ENCODE measurements at places on chromosomes 6 and 20.

GRCh38 chr20:1876975-1877608 is 18.1 kb upstream of the SIRPA start:
- DNase-seq: no peak

DNA sequence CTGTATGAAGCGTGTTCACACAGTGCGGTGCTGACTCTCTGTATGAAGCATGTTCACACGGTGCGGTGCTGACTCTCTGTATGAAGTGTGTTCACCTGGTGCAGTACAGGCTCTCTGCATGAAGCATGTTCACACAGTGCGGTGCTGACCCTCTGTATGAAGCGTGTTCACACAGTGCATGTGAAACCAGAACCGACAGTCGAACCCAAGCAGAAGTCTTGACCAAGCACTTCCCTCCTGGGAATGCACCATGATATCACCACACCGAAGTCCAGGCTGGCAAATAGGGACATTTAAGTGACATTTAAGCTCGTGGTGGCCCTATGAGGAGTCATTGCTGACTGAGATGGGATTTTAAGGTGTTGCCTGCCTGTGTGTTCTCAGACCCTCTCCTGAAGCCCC is 11.3 kb upstream of the SERPINB1 start:
- no peak for DNase-seq

- DNase-seq: no peak
Observed at GRCh38 chr20:24102749-24103333, 114.3 kb upstream of the GGTLC1 start.

GRCh38 chr6:4059115-4059777 is 19.7 kb downstream of the FAM217A start:
- peak; percentile 30 for DNase-seq

GRCh38 chr20:40654876-40655275 is 34.2 kb downstream of the MAFB start:
- no peak for DNase-seq

DNA sequence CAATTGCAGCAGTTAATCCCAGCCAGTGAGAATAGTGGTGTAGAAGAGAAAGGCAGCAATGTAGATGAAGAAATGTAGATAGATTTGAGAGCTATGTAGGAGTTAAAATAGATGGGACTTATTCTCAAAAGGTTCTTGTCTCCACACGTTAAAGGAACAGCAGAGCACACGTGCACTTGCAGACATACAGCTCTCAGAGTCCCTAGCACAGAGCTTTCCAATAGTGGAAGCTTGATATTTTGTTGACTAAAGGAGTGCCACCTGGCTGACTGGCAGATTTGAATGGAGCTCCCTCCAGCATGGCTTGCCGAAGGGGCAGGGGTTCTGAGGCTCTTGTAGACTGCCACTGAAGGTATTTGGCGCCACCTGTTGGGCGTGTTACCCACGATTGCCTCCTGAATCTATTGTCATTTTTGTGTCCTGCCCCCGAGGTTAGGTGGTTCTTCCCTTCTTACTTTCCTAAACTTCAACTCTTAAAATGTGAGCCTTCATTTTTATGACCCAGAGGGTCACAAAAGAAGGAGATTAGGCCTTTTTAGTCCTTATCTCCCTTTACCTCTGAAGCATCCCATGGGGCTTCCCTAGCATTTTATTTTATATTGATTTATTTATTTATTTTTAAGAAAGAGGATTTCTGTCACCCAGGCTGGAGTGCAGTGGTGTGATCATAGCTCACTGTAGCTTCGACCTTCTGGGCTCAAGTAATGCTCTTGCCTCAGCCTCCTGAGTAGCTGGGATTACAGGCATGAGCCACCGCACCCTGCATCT is 16.4 kb downstream of the BRD2 start:
- peak; percentile 94 for DNase-seq

DNA sequence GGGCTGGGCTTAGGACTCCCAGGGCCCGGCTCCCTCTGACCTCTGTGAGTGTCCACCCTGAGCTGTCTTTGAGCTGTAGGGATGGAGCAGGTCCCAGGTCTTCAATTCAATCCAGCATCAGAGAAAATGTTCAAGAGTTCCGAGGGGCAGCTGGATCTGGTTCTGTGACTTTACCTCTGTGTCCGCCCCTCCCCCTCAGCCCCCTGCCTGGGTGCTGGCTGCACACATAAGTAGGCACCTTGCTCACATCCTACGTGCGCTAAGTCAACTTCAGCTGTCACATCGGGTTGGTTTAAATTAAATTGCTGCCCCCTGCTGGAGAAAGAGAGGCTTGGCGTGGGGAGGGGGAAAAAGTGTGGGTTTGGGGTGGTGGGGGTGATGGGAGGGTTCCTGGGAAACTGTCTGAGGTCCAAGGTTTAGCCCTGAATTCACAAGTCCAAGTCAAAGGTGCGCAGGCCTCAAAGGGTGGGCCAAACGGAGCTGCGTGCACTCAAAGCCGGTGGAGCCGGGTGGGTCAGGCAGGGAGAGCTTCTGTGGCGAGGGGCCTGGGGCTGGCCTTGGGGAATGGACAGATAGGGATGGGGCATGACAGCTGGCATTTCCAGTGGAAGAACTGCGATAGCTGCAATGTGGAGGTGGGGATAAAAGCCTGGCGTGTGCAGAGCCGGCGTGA is 3.0 kb downstream of the WFDC5 start:
- DNase-seq: no peak

DNA sequence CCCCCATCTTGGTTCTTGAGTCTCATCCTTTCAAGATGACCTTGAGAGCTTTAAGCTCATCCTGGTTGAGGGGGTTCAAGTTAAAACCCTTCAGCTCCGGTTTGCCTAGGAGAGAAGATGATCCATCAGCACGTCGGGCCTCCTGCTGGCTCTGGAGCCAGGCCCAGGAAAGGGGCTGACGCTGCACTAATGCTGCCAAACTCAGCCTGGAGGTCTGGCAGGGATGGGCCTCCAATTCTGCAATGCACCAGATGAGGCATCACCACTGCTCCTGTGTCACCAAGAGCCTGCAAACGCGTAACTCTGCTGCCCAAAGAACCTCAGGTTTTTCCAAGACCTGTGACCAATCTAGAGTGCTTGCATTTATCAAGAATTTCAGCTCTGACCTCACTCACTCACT is 6.1 kb downstream of the PDRG1 start:
- DNase-seq: no peak

GRCh38 chr6:37517411-37517812 is 17.7 kb upstream of the CCDC167 start:
- peak; percentile 69 for DNase-seq

GRCh38 chr6:127841811-127842210 is 59.0 kb downstream of the THEMIS start:
- DNase-seq: no peak

DNA sequence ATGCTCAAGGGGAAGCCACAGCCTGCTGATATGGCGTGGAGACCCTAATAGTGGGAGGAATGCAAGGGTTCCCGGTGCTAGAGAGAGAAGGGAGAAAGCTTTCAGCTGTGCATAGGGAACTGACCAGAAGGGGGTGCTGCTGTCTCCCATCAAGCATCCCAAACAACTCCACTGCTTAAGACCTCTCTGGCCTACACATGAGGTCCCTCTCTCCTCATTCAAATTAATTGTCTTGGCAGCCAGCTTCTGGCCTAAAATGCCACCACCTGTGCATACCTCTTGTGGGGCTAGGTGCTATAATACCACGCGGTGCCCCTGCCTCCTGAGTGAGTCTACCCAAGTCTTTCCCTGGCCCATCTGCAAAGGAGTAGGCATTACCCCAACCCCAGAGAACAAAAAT is 14.5 kb downstream of the ADISSP start:
- peak; percentile 63 for DNase-seq

- no peak for DNase-seq
Observed at GRCh38 chr6:148890096-148890495, 143.3 kb downstream of the UST start.

DNA sequence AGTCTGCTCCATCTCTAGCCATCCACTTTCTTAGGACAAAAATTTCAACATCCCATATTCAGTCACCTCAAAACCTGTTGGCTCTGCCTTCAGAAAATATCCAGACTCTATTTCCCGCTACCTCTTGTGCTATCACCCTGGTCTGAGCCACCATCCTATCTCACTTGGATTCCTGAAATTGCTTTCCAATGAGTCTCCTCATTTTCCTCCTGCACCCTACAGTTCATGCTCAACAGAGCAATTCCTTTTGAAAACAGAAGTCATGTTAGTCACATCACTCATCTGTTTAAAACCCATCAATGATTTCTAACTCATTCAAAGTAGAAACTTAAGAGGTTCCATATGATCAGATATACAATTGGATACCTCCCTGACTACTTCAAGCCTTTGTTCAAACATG is 229.9 kb downstream of the ADGRG6 start:
- no peak for DNase-seq

- no peak for DNase-seq
Observed at GRCh38 chr6:12478921-12479320, 188.8 kb downstream of the EDN1 start.

- DNase-seq: no peak
Observed at GRCh38 chr20:3248993-3249347, 10.0 kb upstream of the SLC4A11 start.

DNA sequence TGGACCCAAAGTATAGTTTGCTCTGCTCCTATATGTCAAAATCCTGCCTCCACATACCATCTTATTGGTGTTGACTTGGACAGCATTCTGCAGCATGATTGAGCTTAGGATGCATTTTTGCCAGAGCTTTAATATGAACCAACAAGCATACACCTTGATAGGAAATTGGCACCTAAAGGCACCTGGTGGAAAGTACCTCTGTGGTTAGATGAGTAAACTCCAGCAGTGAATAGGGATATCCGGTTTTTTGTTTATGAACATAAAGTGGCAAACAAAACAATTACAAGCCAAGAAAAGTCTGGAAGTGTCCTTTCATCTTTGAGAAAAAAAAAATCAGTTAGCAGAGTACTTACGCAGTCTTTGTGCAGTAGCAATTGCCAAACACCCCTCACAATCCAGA is 6.2 kb upstream of the CYP24A1 start:
- DNase-seq: no peak

- no peak for DNase-seq
Observed at GRCh38 chr20:53412577-53413185, 181.0 kb downstream of the ZNF217 start.

GRCh38 chr6:157227202-157228166 is 95.8 kb downstream of the TMEM242 start:
- no peak for DNase-seq

DNA sequence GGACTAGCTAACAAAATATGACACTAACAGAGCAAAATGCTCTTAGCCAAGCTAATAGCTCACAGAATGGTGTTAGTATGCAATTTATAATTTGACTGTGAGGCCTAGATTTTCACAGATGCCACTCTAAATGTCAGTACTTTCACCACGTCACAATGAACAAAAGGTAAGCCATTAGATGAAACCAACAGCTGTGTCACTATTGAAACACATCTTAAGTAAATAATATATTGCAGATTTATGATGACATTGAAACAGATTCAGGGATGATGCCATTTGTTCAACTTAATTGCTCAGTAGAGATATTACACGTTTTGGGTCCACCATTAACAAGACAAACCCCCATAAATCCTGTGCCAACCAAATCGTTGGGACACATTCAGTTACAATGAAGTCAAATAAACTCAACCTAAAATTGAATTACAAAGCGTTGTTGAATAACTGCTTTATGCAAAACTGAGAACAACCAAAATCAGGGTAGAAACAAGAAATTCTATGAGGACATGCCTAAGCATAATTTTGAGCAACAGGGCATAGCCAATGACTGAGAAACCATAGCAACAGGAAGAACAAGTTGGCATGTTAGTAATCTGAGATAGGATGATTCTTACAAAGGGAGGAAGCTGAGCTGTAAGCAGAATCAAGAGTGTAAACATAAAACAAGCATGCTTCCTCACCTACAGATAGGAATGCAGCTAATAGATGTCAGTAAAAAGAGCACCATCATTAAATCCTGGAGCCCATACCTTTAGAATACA is 85.6 kb upstream of the KHDRBS2 start:
- no peak for DNase-seq

DNA sequence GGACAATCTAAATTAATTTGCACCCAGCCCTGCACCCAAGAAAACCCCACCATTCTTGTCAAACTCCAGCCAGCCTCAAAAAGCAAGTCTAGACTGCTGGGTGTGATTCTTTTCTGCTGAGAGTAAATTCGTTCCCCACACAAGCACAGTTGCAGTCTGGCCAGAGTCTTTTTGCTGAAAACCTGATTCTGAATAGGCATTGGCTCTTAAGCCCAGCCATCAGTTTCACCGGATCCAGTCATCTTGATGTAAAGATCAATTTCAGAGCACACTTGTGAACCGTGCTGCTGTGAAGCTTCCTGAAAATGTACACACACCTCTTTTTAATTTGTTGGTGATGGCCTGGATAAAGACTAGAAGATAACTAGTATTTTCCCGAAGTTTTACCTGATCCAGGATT is 159.4 kb upstream of the GGTLC1 start:
- DNase-seq: no peak
